NCI-H2081 (cell line): ENCODE measurements at places on chromosomes 5 and 9.

DNA sequence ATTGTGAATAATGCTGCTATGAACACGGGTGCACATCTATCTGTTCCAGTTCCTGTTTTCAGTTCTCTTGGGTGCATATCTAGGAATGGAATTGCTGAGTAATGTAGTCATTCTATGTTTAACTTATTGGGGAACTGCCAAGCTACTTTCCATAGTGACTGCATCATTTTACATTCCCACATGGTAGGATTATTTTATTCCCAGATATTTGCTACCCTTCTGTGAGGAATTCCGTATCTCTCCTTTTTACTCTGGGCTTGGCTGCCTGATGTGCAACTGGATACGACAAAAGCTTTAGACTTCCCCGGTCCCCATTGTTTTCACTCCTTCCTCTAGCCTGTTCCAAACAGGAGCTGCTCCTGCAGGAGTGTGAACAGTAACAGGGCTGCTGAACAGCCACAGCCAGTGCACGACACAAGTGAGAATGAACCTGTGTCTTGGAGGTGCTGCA lies 7.2 kb downstream of the TAS2R1 start:
- no peak for DNase-seq

- no peak for DNase-seq
Observed at GRCh38 chr5:73759771-73760170, 133.8 kb downstream of the ARHGEF28 start.

DNA sequence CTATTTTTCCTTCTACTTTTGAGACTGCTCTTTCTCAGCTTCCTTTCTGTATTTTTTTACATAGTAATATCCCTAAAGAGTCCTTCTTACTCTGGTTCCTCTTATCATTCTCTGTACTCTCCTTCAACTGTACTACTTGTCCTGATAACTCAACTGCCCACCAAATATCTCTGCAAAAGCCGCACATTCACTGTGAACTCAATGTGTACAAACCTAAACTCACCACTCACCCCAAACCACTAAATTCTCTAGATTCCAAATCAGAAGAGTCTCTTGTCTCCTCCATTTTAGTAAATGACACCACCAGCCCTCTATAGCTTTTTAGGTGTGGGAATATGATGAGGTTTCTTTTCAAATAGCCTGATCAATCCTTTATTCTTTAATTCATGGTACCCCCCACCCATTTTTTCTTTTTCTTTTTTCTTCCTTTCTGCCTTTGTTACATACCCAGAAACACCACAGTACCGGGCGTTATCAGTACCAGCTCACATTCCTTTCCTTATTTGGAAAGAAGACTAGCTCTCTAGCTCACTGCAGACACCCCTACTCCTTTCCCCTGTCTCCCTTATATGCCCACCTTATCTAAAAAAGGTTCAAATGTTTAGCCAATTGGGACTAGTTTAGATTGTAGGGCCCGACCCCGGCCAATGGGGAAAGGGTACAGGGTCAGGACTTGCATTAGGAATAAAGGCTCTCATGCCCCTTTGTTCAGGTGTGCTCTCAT lies 63.1 kb upstream of the RANBP6 start:
- DNase-seq = no peak

DNA sequence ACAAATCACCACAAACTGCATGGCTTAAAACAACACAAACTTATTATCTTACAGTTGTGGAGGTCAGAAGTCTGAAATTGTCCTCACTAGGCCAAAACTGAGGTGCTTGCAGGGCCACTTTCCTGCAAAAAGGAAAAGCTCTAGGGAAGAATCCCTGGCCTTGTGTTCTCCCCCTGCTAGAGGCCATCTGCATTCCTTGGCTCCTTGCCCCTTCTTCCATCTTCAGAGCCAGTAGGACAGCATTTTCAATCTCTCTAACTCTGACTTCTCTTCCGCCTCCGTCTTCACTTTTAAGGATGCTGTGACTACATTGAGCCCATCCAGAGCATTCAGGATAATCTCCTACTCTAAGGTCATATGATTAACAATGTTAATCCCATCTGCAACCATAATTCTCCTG lies 236.6 kb downstream of the CDK5RAP2 start:
- no peak for DNase-seq

- no peak for DNase-seq
Observed at GRCh38 chr5:80249901-80250300, 5.9 kb downstream of the SERINC5 start.

GRCh38 chr5:176342766-176343458 lies 18.7 kb downstream of the KIAA1191 start:
- DNase-seq = no peak

DNA sequence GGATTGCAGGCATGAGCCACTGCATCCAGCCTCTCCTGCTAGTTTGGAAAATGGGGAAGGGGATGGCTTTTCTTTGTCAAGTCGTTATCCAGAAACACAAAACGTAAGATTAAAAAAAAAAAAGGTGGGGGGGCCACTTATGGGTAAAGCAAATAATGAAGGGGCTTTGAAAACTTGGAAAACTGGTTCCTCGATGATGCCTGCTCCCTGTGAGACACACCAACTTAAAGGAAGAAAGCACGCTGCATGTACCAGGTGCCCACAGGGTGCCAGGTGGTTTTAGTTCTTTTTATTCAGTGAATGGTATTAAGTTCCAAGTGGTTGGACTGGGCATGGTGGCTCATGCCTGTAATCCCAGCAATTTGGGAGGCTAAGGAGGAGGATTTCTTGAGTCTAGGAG lies 170.1 kb downstream of the GOLPH3 start:
- no peak for DNase-seq

GRCh38 chr9:134220311-134220710 lies 55.9 kb upstream of the RNU6ATAC start:
- no peak for DNase-seq

GRCh38 chr5:83102364-83102980 lies 25.1 kb downstream of the XRCC4 start:
- no peak for DNase-seq

- no peak for DNase-seq
Observed at GRCh38 chr5:131619102-131619501, 15.9 kb downstream of the RAPGEF6 start.

GRCh38 chr5:124263680-124264491 lies 482.6 kb downstream of the ZNF608 start:
- peak; percentile 55 for DNase-seq

- DNase-seq = no peak
Observed at GRCh38 chr5:157708866-157709265, 22.4 kb upstream of the THG1L start.

- DNase-seq = no peak
Observed at GRCh38 chr5:137808503-137809135, 54.5 kb upstream of the HNRNPA0 start.

DNA sequence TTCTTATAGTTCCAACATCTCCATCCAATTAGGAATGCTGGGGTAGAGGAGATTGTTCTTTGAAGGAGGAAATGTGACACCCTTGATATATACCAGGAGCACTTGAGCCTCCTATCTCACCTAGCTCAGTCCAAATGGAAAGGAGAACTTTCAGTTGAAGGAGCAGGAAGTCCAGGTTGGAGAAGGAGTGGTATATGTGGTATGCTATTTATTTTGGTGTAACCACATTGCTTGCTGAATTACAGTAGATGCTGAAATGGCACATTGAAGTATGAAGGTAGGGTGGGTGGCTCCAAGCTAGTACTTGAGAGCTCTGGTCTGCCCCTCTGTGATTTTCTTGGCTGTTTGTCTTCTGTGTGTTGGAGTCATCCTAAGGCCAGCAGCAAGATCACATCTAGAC lies 6.1 kb downstream of the CSNK1G3 start:
- DNase-seq = no peak

DNA sequence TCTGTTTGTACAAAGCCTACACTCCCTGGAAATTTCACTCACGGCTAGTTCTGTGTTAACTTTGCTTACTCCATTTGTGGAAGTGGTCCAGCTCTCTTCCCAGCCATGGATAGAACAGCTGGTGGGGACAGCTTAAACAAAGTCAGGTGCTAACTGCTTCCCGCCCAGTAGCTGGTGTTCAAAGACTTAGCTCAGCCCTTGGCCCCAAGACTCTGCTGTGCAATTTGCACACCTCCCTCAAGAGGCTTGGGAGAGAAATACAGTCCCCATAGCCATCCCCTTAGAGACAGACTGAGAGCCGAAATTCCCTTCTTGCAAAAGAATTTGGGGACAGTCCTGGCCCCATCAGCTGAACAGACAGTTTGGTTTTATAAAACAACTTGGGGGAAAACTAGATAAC lies 73.8 kb upstream of the RAI14 start:
- no peak for DNase-seq

GRCh38 chr5:55231029-55231918 lies 2.1 kb downstream of the CCNO start:
- no peak for DNase-seq

- no peak for DNase-seq
Observed at GRCh38 chr5:41369799-41370198, 140.6 kb downstream of the PLCXD3 start.

- DNase-seq = no peak
Observed at GRCh38 chr5:157550663-157551062, 24.9 kb downstream of the ADAM19 start.

- DNase-seq = no peak
Observed at GRCh38 chr5:75054134-75054930, 2.0 kb upstream of the GCNT4 start.

GRCh38 chr9:137256856-137257255 lies 1.7 kb downstream of the NELFB start:
- no peak for DNase-seq

DNA sequence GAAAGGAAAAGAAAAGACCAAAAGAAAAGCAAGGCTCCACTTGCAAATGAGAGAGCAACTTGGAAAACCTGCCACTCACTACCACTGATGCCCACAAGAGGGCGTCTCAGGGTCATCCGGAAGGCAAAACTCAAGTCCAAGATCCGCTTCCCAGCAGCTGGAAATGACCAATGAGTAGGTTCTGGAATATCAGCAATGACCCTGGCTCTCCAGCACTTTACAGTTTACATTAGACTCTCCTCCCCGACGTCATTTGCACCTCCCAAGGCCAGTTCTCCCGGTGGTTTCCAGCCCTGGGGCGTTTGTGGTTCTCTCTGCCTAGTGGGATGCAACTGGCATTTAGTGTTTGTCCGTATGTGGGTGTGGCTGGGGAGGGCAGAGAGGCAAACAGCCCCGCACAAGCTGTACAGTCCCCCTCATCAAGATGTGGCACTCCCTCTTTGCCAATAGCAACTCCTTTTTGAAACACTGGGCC lies 193.8 kb upstream of the ZNF618 start:
- DNase-seq = peak; percentile 34

DNA sequence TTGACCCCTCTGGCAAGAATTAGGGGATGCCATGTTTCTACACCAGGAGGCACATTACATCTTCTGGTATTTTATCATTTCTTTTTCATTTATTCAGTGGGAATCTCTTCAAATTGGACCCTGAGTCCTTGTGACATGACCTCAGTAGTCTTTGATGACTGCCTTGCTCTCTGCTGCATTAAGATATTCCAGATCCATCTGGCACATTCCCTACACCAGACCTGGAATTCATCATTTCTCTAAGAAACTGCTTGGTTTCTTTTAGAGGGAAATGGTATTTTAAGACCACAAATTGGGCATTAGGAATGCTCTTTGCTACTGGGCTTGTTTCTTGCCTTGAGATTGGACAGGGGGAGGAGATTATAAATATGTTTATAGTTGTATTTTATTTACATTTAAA lies 61.0 kb downstream of the GALNT10 start:
- DNase-seq = no peak

GRCh38 chr9:36969216-36969771 lies 64.8 kb downstream of the PAX5 start:
- no peak for DNase-seq

- DNase-seq = no peak
Observed at GRCh38 chr5:108747111-108747773, 455 bp upstream of the FER start.

DNA sequence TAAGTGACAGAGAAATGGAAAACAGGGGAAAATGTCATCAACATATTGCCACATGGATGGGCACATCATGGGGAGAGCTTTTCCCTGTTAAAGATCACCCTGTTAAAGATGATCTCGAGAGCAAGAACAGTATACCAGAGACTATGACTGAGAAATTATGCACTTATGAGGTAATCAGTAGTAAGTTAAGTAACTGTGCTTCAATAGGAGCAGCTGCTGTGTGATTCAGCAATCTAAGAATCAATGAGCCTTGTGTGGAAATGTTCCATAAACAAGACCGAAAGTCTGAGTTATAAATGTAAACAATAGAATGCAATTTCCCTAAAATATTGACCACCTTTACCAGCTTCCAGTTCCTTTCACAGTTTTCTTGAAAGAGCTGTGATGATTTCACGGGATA lies 582.3 kb downstream of the CAAP1 start:
- DNase-seq = no peak

- DNase-seq = no peak
Observed at GRCh38 chr5:135326296-135327254, 72.5 kb downstream of the MACROH2A1 start.

DNA sequence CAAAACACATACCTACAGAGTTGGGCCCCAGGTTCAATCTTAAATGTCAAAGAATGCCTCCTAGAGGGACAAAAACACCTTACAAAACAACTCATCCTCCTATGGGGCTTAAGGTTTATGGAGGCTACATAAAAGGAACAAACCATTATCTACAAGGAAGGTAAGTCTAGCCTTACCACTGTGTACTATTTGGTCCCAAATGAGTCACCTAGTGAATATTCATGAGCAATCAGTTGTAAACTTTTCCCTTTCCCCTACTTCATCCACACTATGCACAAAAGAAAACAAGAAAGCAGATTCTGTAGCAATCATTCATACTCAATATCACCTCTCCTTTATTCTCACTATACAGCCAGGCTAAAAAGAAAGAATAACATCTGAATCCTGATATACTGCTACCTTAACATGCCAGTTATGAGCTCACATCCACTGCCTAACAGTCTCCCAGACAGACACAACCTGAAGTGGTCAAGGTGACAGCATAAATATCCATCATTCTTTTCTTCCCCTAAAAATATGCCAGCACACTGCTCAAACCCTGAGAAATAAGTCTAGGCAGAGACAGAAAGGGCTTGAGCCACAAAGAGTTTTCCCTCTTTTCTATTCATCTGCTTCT lies 6.2 kb downstream of the OXCT1 start:
- no peak for DNase-seq

DNA sequence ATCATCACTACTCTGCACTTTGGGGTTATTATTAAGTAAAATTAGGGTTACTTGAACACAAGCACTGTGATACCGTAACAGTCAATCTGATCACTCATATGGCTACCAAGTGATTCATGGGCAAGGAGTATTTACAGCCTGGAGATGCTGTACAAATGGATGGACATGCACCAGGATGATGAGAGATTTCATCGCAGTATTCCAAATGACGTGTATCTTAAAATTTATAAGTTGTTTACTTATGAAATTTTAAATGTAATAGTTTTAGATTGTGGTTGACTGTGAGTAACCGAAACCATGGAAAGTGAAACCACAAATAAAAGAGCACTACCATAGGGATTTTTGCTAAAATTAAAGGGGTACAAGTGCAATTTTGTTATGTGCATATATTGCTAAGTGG lies 462.2 kb upstream of the PTGER4 start:
- DNase-seq = no peak
